ENCODE measurements at places on chromosomes 2 and 18.

DNA sequence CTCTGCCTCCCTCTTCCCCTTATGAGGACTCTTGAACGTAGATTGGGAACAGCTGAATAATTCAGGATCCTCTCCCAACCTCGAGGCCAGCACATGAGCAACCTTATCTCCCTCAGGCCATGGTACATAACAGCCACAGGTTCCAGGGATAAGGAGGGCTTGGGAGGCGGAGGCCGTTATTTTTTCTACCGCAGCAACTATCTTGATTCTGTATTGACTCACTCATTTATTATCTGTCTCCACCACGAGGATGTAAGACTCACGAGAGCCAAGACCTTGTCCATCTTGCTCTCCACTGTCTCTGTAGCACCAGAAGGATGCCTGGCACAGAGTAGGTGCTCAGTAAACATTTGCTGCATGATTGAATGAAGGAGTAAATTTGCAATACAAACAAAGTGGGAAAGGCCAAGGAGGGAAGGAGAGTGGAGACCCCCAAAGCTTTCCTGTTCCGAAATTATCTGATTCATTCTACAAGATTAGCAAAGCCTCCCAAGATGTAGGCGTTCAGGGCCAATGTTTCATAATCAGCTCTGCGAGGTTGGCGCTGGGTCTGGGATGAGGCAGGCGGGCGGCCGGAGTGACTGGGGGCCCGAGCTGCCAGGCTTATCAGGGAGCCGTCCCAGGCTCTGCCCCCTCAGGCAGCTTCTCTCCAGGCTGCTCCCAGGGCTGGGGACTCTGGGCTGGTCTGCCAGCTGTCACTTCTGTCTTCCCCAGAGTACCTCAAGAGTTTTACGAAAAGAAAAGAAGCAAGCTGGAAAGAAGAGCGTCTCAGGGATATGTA, 31.6 kb downstream of the INPP5D start:
- no peak for DNase-seq

- no peak for DNase-seq
Observed at GRCh38 chr2:30820381-30821055, 13.3 kb upstream of the CAPN13 start.

DNA sequence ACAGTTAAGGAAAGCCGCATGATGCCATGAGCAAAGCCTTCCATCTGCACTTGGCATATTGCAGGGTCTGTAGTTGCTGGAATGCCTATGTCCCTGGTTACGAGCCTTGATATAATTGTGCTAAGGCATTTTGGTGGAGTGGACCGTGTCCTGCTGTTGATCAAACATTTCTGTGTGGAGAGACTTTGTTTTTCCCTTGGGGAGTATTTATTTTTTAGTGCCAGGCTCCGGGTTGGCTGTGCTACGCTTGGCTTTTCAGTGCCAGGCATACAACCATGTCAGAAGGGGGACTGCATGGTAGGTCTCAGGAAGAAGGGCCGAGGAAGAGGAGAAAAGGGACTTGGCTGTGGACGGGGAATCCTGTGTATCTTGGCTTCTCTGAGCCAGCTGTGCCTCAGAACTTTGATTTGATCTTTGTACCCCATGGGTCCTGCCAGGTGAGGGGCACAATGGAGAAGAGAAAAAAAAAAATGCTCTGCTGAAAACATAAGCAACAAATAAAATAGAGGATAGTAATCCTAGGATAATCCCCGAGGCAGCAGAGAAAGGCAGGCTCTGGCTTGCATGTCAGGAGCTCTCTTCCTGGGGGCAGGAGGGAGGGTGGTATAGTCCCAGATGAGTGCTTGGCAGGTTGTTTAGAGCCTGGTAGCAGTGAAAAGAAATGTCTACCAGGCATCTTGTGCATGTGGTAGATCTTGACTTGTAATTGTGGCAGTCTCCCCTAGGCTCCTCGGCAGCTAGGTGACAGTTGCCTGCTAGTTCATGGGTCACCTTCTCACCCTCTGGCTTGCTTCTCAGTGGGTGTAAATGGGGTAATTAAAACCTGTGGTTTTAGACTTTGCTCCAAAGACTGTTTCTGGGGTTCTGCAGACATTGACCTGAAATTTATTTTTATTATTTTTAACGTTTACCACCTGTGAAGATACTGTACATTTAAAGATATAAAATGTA, 233.0 kb downstream of the NEDD4L start:
- no peak for DNase-seq

DNA sequence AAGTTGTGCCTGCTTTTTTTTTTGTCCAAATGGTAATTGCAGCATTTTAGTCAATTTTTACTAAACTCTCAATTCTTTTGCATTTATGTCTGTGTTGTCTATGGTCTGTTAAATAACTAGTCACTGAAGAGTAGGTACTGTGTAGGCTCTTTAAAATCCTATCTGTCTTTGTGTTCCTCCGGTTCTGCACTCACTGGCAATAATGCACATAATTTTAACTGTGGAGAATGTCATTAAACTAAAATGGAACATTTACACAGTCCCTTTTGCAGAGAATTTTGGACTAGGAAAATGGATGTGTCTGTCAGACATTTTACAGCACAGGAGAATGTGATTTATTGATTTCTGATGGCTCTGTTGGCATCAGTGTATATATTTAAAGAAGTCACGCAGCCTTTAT, 116.6 kb downstream of the ASXL3 start:
- no peak for DNase-seq

DNA sequence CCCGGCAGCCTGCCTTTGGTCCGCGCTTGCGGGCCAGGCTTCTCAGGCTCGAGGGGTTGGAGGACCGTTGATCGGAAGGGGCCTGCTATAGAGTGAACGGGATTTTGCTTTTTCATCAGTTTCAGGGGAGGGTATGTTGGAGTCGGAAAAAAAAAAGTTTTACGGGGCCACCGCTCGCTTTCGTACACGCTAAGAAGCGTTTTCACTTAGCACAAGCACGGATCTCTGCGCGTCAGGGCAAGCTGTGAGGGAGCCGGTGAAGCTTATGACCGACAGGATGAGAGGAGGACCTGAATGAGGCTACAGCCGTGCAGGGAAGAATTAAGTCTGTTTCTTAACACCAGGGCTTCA, 443 bp downstream of the CPSF3 start:
- no peak for DNase-seq

GRCh38 chr2:64327510-64328414, 126.2 kb upstream of the LGALSL start:
- peak; percentile 23 for DNase-seq

DNA sequence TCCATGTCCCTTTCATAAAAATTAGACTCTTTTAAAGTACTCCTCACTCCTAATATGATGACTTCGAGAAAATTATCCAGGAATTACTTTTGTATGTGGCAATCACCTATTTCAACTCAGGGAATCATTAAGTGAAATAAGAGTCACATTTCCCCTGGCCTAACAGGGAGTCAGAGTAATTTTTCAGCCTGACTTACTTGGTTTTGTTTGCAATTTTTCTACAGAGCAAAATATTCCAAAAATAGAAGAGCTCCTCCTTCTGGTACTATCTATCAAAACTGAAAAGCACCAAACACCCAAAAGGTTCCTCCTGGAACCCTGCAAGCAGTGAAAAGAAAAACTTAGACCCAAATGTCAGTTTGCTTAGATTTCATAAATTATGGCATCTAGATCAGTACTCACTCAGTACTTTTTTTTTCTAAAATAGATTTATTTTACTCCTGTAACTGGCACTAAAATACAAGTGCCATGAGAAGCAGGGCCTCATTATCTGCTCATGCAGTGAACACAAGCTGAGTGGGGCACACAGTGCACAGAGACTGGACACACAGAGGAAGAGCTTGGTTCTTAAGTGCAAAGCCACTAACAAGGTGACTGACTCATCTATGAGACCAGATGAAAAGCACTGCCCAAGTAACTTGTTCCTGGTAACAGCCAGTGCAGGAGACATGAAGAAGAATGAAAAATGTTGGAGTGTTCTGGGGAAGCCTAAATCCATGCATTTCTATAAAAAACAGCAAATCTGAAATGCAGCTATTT, 28.7 kb downstream of the ACAA2 start:
- no peak for DNase-seq

DNA sequence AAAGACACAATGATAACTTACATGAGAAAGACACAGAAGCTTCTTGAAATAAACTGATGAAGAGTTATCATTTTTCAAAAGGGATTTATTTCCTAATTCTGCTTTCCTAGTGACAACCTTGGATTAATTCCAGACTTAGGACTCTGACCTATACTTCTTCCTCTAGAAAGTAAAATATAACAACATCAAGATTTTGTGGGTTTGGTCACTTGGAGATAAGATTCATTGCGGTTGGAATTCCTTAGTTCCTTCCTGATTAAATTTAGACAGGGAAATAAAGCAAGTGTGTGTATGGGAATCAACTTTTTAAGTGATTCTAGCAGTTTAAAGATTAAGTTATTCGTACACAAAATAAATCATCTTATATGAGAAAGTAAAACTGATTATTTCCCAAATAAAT, 208.4 kb upstream of the CCDC150 start:
- DNase-seq, result no peak

DNA sequence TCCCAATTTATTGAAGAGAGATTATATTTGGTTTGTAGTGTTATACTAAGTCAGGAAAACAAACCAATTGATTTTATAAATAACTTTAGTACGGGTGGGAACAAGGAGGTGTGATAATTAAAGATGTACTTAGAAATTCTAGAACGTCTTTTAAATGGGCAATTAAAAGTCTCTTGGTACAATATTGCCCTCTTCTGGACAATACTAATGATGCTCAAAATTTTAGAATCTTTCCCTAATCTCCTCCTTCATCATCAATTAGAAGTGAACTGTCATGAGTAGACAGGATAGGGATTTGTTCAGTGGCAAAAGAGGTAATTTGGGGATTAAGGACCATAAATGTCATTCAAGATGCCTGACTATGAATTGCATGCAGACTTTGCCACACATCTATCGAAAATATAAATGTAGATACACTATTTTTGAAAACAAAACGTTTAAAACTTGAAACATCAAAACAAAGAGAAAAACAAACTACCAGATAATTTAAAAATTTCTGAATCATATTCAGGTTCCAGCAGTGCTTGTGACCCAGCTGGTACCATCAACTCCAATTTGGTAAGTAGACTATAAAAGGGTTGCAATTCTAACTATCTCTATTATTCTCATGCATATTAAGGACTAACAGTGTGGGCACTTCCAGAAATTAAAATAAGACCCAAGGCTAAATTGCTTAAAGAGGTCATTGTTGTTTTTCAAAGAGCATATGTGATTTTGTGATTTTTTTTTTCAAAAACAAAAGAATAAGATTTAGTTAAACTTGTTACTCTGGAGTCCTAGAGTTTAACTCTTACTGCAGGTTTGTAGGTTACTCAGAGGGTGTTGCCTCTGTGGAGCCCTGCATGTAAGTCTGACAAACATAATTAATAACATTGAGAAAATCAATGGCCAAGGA, 123.5 kb downstream of the LAMA3 start:
- no peak for DNase-seq

DNA sequence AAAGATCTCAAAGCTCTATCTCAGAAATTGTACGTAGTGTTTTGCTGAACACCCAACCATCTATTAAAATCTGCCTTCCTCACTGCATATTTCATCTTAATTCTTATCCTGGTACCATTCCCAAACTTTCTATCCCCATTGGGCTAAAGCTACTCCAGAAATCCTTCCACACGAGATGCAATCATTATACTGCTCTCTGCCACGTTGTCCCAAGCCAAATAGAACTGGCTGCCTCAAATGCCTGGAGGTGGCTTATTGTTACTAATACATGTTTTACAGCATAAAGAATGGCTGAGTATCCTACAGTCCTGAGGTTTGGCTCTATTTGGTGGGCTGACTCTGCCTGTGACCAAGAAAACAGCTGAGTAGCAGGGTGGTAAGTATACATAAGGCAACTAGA, 306.0 kb upstream of the ACVR2A start:
- no peak for DNase-seq

DNA sequence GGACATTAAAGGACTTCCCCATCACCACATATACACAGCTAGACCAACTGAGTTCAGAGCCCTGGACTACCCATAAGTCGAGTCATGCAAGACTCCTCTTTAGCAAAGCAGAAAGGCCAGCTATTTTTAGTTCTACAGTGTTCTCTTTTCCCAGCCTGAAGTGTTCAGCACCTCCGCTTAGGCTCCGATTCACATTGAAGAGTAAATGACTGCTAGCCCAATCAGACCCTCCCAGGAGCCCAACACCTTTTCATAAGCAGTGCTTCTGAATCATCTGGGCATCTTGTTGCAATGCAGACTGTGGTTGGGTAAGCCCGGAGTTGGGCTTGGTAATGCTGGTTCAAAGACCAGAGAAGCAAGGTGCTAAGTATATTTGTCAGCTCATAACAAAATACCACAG, 138.6 kb upstream of the MSH6 start:
- DNase-seq, result no peak

DNA sequence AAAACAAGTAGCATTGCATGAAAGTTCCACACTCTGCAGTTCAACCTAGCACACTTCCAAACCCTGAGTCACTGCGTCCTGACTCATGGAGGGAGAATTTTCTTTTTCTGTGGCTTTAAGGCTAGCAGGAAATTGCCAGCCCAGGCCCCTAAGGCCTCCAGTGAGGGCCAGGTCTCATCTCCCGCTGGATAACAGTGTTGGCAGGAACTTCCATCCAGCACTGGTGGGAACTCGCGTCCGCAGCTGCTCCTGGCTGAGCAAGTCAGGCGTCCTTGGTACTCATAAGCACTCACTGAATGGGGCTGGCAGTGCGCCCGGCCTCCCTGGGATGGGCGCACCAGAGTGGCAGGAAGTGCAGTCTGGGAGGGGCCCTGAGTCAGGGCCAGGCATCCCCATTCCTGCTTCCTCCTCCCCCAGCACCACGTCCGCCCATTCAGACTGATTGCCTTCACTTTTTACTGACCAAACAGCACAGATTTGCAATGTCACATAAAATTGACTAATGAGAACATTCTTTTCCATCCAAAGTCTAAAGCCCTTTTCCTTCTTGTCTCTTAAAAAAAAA, 14.3 kb downstream of the MALL start:
- no peak for DNase-seq

DNA sequence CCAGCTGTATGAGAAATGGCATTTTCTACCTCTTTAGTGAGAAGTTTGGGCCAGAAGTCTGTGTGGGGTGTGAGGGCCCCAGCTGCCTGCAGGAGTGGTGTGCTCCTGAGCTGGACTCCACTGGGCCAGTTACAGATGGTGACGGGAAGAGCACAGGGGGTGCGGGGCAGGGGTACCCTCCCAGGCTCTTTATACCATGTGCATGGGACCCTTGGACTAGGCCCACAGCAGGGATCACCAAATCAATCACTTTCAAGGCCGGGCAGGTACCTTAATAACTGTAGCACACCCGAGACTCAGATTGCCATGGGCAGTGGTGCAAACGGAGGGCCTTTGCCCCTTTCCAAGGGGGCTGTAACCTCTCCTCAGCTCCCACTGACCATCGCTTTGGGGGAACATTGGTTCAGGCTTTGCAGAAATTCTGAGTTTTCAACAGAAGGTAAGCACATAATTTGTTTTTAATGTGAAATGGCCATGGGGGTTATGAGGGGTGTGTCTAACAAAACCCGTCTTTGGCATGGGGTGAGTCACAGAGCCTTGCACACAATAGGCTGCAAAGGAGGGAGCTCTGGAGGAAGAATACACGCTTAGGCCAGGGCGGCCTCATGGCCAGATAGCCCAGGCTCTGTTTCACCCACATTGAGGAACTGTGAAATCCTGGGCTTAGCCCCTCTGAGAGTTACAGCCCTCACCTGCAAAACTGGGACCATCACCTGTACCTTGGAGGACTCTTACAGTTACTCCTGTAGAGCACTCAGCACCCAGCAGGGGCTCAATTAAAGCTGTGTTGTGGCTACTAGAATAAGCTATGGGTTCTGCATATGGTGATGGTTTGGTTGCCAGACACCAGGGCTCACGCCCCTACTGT, 141.0 kb upstream of the BCL2L11 start:
- DNase-seq, result no peak

GRCh38 chr18:59769129-59769865, 72.1 kb upstream of the CCBE1 start:
- DNase-seq, result no peak

All from stimulated activated CD4-positive, alpha-beta T cell treated with anti-CD3 and anti-CD28 coated beads, Interleukin-1b, Interleukin-23, amount 100 ng/mL, for 1 hour (primary cell).